Neuronal stem cell (in vitro differentiated cells): ENCODE measurements at places on chromosomes 7 and 10.

GRCh38 chr7:134155206-134155605 is 28.1 kb downstream of the LRGUK start:
- DNase-seq = no peak

GRCh38 chr7:121547544-121548092 is 151.5 kb upstream of the FAM3C start:
- peak; percentile 37 for DNase-seq

- peak; percentile 79 for DNase-seq
Measured at GRCh38 chr10:13759168-13759567, 172.4 kb downstream of the PRPF18 start.

DNA sequence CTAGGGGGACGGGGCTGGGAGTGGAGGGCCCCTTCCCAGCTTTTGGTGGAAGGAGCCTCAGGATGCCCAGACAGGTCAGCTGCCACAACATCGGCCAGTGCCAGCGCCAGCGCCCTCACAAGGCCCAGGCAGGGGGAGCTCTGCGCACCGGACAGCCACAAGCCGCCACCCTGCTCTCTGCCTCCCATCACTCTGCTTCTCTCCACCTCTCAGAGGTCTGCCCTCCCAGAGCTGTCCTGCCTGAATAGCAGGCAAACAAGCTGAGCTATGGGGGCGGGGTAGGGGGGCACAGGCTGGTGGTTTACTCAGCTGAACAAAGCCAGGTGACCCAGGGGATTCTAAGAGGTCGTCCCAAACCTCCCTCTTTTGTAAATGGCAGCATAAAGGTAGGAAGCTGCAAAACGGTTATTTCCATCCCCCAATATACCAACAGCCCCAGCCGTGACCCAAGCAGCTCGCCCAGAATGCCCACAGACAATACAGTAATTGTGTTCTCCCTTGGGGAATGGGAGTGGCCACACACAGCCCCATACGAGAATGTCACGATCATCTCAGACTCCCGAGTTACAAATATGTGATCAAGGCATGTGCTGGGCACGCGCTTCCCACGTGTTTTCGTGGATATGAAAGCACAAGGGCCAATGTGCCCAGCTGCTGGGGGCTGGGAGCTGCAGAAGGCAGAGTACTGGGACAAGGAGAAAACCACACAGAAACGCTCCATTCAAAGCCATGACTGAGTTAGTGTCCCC is 19.7 kb downstream of the FAM53B start:
- DNase-seq = no peak

- peak; percentile 64 for DNase-seq
Measured at GRCh38 chr10:72337039-72337629, 17.6 kb downstream of the DNAJB12 start.

GRCh38 chr10:48502791-48503190 is 102.1 kb downstream of the ARHGAP22 start:
- no peak for DNase-seq

- no peak for DNase-seq
Measured at GRCh38 chr10:49528977-49529506, 9.9 kb downstream of the ERCC6 start.

DNA sequence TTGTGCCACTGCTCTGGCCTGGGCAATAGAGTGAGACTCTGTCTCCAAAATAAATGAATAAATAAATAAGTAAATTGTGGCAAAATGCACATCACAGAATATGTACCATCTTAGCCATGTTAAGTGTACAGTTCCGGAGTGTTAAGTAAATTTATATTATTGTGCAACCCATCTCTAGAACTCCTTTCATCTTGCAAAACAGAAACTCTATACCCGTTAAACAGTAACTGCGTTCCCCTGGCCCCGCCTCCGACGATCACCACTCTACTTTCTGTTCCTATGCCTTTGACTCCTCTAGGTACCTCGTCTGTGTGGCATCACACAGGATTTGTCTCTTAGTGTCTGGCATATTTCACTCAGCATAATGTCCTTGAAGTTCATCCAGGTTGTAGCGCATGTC is 356.4 kb upstream of the FOXK1 start:
- no peak for DNase-seq

DNA sequence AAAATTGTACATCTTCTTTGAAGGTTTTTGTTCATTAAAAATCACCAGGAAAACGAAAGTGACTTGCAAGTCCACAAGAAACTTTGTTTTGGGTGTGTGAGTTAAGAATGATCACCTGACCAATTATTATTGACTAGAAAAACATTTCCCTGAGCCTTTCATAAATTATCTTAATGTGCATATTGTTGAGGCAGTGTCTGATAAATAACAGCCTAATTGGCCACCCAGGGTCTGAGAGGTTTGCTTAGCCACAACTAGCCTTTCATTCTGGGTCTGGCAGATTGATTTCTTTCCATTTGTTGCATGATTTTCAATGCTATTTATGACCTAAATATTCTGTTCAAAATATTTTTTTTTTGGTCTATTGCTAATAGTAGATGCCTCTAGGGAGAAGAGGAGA is 152.8 kb downstream of the AUTS2 start:
- DNase-seq = no peak

GRCh38 chr10:18601321-18601720 is 50.1 kb downstream of the NSUN6 start:
- no peak for DNase-seq

DNA sequence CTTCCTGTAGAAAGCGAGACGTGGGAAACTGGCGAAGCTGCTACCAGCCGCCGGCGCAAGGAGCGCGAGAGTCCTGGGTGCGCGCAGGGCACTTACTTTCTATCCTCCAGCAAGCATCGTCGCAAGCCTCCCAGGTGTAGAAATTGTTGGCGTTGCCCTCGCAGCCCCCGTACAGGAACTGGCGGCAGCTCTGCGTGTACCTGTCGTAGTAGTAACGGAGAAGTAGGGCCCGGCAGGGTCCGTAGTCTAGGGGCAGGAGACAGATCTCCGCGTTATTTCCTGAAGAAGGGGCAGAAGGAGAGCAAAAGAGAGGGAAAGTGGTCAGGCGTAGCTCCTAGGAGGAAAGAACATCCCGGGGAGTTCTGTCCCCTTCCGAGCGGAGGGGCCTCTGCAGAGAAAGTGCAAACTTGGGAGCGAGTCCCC is 501 bp downstream of the TFPI2 start:
- peak; percentile 21 for DNase-seq

DNA sequence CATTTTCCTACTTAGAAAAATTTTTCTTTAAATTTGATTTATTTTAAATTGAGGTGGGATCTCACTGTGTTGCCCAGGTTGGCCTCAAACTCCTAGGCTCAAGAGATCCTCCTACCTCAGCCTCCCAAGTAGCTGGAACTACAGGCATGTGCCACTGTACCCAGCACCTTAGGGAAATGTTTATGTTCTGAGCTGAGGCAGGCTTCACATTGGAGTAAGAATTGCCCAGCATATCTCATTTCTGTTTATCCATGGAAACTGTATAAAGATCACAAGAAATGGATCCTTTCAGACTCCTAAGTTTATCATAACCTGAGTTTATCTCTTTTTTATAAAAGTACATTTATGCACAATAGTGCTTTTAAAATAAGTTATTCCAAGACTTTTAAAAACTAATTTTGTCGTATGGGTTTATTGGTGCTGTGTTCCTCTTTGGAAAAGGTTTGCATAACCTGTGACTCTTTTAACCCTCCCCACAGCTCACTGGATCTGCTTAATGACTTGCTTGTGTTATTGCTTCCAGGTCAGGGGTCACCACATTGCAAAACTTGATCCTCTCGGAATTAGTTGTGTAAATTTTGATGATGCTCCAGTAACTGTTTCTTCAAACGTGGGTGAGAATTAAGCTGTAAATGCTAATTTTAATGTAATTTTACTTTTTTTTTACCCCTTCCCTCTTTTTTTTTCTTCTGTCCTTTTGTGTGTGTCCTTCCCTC is 40.7 kb downstream of the OGDH start:
- DNase-seq = no peak

DNA sequence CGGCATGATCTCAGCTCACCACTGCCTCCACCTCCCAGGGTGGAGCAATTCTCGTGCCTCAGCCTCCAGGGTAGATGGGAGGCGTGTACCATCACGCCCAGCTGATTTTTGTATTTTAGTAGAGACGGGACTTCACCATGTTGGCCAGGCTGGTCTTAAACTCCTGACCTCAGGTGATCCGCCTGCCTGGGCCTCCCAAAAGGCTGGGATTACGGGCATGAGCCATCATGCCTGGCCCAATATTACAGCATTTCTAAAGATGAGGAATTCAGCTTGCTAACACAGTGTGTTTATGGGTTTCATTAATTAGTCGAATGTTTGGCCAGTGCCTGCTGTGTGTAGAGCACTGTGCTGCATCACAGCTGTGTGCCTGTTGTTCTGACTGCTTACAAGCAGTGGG is 3.7 kb downstream of the WDR37 start:
- no peak for DNase-seq

- DNase-seq = no peak
Measured at GRCh38 chr7:47385536-47386125, 196.3 kb downstream of the TNS3 start.

DNA sequence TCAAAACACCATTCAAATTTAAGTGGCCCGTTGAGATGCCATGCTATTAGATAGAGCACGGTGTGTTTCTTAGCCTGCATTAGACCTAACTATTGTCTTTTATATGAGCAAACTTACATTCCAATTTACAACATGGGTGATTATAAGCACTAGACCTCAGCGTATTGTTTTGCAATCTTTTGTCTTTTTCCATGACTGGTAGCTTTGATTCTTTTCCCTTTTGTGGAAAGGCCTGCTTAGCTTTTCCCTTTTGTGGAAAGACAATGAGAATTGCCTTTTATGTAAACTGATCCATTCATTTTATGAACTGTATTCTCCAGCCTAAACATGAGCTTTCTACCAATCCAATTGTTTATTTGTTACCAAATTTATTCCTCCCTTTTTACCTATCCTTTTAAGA is 823.1 kb downstream of the CCSER2 start:
- DNase-seq = no peak

GRCh38 chr10:63761243-63761642 is 240.0 kb downstream of the REEP3 start:
- DNase-seq = no peak

DNA sequence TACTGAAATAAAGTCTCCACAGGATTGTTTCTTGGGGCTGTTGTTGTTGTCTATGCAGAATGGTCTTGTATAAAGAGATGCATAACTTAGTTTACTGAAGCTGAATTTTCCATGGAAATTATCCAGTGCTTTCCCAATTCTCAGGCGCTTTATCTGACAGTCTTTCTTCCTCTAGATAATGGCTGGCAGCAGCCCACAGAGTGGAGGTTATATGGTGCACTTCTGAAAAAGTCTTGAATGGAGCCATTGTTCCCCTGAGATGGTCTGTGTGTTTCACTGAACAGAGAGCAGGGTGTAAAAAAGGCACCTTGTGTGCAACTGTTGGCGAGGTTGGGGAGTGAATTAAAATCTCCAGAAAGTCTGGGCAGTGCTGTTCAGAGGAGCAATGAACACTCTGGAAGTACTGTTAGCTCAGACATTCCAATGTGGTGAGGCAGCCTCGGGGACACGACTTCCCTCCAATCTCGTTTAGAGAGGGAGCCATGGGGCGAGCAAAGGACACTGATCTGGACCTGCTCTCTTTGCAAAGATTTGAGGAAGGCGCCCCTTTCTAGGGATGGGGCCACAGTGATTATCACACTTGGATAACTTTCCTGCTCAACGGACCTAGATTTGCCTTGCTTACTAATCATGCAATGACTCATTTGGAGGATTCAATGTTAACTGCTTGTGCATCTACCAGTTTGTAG is 2.0 kb upstream of the PLCE1 start:
- peak; percentile 39 for DNase-seq

- DNase-seq = no peak
Measured at GRCh38 chr10:124711145-124711544, 33.0 kb downstream of the FAM53B start.

DNA sequence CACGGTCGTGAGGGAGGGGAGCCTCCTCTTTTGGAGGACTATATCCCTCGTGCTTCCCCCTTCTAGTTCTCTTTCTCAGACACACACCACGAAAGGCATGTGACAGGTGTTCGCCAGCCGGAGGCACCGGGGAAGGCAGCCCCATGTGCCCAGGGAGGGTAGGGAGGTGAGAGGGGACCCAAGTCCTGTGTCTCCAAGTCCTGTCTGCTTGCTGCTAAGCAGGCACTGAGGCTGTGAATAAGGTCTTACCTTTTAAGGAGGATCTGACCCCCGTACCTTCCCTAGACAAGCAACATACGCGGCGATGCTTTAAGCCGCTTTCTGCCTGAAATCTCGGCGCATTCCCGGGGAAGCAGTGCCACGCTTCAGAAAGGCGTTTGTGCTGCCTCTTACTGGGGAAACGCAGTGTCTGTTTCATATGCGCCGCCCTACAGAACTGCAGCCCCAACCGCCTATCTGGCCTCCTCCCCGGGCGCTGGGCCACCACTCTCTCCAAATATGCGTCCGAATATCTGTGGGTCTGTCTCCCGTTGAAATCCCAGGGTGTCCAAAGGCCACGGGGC is 770 bp downstream of the PLXNA4 start:
- no peak for DNase-seq
